ENCODE measurements at places on chromosomes 1 and 21. TPM values are rescaled to one million over a fixed set of nuclear protein-coding genes. Genes with fewer than 3 reads are reported as not detected.

CSMD2 gene
- 1.1 TPM for total RNA-seq

CHI3L1 gene
- 8.8 TPM for total RNA-seq

FCRL1 gene
- total RNA-seq: 0.21 TPM

ECM1 gene
- total RNA-seq: 10.8 TPM

DCDC2B gene
- total RNA-seq: not detected

RAVER2 gene
- 11.5 TPM for total RNA-seq

TRPM2 gene
- 10.0 TPM for total RNA-seq

ASCL5 gene
- total RNA-seq: not detected

AMY1C gene
- total RNA-seq: not detected

FAM163A gene
- 0.16 TPM for total RNA-seq

CNN3 gene
- total RNA-seq: 208 TPM

UBXN10 gene
- total RNA-seq: 3.6 TPM

TPTE gene
- not detected for total RNA-seq

DDR2 gene
- total RNA-seq: 60.3 TPM

CFAP74 gene
- total RNA-seq: 0.83 TPM

THAP3 gene
- 11.7 TPM for total RNA-seq

SSX2IP gene
- 21.2 TPM for total RNA-seq

TENT5C gene
- total RNA-seq: 9.8 TPM

LYST gene
- total RNA-seq: 66.1 TPM

IVL gene
- 43.4 TPM for total RNA-seq

IL12RB2 gene
- 0.60 TPM for total RNA-seq

POU2F1 gene
- total RNA-seq: 31.5 TPM

F3 gene
- 32.3 TPM for total RNA-seq

WARS2 gene
- 18.7 TPM for total RNA-seq

PLA2G2F gene
- total RNA-seq: 19.2 TPM

GPR52 gene
- 5.0 TPM for total RNA-seq

B3GALT5 gene
- 21.9 TPM for total RNA-seq

PIGV gene
- 17.0 TPM for total RNA-seq
